ENCODE measurements at places on chromosomes 5 and 9. TPM values are rescaled to one million over a fixed set of nuclear protein-coding genes. Genes with fewer than 3 reads are reported as not detected.

GRCh38 chr5:82244854-82245635, 33.1 kb downstream of the RPS23 start:
- no peak for DNase-seq

DNA sequence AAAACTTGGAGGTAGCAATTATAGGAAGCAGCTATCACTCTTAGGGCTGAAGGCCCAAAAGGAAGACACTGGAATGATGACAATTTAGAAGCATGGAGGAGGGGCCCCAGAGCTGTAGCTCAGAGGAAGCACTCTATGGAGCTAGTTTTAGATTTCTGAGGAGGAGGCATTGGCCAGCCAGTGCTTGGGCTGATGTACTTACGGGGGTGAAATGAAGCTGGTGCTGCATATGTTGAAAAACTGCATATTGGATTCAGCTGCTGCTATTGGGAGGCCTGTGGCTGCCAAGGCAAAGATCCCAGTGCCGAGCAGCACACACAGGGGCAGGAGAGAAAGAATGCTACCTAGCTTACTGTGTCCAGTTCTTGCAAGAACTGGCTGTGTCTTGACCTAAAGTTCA, 53.9 kb upstream of the HMHB1 start:
- DNase-seq, result no peak

- DNase-seq, result no peak
These were observed 76.7 kb downstream of the ITGA1 start for GRCh38 chr5:52864371-52864770.

- no peak for DNase-seq
These were observed 752 bp upstream of the GLRX start for GRCh38 chr5:95823218-95823737.

DNA sequence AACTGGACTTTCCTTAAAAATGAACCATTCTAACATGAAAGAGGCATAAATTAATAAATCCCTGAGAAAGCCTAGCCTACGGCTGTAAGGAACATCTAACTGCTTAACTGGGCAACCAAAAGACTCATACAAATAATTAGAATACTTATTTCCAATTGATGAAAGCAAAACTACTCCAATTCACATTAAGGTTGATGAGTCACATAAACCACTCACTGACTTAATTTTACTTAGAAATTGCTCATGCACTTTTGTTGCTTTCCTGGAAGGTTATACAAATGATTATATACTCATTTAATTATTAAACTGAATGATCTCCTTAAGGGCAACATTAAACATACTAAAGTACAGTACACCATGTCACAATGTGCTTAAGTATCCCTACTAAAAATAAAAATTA, 101.9 kb downstream of the NFIB start:
- DNase-seq, result no peak

DNA sequence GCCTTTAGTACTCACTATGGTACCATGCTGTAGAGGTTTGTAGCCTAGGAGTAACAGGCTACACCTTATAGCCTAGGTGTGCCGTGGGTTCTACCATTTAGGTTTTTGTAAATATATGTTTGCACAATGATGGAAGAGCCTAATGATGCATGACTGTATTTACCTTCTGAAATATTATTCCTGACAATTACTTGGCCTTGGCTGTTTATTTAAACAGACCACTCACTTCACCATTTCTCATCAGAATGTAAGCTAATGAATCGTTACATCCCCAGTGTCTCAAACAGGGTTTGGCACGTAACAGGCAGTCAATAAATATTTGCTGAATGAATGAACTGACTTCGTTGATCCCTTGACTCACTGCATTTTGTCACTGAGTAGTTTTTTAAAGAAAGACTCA, 93.1 kb downstream of the MED27 start:
- no peak for DNase-seq

SLC6A18 gene
- not detected for polyA plus RNA-seq

GRCh38 chr9:1173993-1174392, 123.8 kb downstream of the DMRT2 start:
- peak; percentile 25 for DNase-seq
